NCI-H1417 treated with DMSO at 0.1 percent for 48 hours (cell line): ENCODE measurements at places on chromosomes 13 and 19.

GRCh38 chr13:74191410-74191809 lies 57.2 kb upstream of the KLF12 start:
- DNase-seq = no peak

- DNase-seq = no peak
Measured at GRCh38 chr19:1418496-1418775, 11.1 kb downstream of the DAZAP1 start.

DNA sequence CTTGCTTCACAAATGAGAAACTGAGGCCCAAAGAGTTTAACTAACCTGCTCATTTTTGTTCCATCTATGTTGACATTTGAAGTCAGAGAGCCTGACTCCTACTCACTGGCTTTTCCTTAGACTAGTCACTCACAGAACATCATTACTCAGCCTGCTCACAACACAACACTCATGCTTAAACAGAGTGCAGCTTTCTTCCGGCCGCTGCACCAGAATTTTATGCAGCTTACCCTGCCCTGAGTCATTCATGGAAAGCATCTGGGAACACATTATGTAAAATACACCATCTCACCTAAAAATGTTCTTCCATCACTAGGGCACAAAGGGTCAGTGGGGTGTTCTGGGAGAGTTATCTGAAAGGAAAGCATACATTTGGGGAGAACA lies 303.4 kb downstream of the SPRY2 start:
- no peak for DNase-seq

DNA sequence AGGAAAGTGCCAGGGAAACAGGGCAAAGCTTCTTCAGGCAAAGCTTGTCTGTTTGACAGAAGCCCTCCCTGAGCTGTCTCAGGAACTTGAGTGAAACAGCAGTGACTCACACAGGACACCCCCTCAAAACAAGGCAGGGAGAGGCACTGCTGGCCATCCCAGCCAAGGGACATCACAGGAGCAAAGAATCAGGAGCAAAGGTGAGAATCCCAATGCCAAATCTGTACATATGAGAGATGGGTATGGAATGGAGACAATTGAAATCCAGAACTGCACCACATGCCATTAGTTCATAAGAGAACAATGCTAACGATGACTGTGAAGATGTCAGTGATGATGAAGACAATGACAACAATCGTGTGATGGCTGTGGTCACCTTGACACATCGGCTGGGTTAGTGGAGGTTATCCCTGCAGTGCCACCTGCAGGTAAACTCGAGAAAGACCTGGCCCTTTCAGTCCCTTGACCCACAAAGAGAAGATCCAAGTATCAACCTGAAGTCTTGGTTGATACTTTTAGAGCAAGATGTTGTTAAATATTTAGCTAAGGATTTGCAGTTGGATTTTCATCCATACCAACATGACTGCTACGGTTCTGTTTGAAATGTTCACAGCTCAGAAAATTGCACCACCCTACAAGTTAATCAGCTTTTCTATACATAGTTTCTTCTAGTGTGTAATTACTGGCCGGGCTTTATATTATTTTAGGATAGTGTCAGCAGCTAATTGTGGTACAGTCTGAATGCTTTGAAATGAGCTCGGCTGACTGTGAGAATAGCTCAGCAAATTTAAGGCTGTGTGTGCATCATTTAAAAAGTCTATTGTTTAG lies 42.0 kb upstream of the IPO5 start:
- no peak for DNase-seq

DNA sequence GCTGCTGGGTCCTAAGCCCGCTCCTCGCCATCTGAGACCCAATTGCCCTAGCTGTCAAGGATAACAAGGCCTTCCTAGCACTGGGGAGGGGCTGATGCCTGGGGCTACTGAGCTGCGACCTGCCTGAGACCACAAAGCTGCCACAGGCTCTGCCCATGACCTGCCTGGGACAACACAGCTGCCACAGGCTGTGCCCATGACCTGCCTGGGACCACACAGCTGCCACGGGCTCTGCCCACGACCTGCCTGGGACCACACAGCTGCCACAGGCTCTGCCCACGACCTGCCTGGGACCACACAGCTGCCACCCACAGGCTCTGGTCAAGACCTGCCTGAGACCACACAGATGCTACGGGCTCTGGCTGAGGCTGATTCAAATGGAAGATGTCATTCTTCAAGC lies 54.8 kb downstream of the EPS15L1 start:
- DNase-seq = no peak

- no peak for DNase-seq
Measured at GRCh38 chr19:21482863-21483276, 22.5 kb upstream of the ZNF429 start.

DNA sequence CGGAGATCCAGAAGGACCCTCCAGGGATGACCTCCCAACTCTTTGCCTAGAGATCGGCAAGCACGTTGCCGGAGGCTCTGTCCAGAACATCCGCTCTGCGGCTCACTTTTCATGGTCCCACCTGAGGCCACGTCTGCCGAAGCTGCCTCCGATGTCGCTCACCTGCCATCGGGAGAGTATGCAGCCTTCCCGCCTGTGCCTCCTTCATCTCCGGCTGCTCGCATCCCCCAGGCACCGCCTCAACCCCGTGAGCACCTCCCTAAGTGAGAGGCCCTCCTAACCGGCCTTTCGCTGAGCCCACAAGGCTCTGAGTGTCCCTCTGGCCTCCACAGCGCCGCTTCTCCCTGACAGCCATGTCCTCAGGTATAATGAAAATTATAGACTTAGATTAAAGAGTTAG lies 275.1 kb downstream of the EFNB2 start:
- no peak for DNase-seq

GRCh38 chr13:69980799-69981198 lies 126.8 kb upstream of the ATXN8OS start:
- DNase-seq = no peak

DNA sequence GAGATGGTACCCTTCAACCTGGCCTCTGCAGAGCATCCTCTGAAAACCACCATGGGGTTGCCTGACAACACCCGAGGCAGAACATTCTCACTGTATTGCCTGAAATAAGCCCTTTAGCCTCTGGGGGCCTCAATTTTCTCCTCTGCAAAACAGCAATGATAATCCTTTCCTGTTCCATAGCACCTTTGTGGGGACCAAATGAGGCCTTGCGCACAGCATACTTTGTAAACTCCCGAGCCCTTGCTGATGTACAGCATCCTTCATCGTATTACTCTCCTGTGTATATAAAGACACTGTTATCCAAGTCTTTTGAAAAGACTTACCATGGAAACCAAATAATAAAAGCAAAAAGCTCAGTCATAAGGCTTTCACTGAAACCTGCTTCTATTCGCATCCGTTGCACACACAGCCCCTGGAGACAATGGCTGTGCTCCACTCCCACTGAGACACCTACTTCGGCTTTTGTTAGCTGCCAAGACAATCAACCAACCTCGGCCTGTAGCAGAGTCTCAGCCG lies 276.0 kb downstream of the FOXO1 start:
- DNase-seq = no peak

DNA sequence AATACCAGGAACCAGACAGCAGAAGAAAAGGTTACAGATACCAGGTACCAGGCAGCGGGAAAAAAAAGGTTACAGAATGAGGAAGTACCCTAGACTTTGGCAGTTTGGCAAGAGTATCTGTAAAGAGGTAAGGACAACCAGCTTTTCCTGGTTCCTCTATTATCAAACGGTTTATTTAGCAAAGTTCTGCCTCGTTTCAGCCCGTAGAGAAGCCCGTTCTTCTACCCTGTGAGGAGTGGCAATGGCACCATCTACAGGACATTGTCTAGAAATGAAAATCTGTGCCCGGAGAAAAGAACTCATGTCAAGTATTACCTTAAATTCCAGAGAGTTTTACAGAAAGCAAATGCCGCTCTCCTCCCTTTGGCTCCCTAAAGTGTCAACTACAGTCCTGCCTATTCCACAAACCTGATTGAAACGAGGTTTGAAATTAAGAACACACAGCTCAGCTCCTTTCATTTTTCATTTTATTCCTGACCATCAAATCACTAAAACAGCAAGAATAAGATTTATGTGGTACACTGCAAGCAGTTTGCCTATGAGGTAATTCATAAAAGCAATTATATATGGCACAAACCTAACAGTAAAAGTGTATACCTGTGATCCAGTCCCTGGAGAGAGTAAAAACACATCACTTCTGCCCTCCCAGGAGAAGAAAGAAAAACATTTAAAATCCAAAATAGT lies 226.3 kb downstream of the SLC7A1 start:
- no peak for DNase-seq

DNA sequence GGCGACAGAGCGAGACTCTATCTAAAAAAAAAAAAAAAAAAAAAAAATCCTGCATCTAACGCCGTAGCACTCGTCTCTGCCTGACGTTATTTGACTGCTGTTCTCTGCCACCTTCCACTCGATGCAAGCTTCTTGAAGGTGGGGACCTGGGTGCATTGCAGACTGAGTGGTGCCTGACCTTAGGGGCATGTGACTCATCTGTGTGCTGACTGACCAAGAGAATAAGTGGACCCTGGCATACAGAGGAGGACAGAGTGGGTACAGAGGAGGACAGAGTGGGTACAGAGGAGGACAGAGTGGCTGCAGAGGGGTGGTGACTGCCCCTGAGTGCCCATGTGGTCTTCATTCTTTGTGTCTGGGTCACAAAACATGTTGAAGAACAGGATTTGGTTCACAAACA lies 7.6 kb downstream of the WTIP start:
- no peak for DNase-seq

- DNase-seq = no peak
Measured at GRCh38 chr13:41312176-41312500, 1.1 kb downstream of the NAA16 start.

DNA sequence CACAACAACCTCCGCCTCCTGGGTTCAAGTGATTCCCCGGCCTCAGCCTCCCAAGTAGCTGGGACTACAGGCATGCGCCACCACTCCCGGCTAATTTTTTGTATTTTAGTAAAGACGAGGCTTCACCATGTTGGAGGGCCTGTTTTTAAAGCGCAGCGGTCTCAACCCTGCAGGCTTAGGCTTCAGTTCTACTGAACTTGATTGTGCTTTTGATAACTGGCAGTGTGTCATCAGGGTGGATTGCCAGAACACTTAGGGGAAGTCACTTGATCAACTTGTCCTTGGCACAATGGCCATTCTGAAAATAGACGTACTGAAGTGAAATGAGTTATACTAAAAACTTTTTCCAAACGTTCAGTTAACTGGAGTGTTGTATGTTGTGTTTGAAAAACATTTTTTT lies 472.2 kb downstream of the KLF5 start:
- DNase-seq = no peak

DNA sequence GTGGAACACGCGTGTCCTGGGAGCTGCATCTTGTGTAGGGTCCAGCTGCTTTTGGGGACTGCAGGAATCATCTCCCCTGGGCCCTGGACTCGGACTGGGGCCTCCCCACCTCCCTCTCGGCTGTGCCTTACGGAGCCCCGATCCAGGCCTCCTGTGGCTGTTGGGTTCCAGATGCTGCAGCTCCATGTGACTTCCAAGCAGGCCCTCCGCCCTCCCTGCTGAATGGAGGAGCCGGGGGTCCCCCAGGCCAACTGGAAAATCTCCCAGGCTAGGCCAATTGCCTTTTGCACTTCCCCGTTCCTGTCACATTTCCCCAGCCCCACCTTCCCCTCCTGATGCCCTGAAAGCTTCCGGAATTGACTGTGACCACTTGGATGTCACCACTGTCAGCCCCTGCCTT lies 6.2 kb upstream of the PGLS start:
- DNase-seq = no peak

DNA sequence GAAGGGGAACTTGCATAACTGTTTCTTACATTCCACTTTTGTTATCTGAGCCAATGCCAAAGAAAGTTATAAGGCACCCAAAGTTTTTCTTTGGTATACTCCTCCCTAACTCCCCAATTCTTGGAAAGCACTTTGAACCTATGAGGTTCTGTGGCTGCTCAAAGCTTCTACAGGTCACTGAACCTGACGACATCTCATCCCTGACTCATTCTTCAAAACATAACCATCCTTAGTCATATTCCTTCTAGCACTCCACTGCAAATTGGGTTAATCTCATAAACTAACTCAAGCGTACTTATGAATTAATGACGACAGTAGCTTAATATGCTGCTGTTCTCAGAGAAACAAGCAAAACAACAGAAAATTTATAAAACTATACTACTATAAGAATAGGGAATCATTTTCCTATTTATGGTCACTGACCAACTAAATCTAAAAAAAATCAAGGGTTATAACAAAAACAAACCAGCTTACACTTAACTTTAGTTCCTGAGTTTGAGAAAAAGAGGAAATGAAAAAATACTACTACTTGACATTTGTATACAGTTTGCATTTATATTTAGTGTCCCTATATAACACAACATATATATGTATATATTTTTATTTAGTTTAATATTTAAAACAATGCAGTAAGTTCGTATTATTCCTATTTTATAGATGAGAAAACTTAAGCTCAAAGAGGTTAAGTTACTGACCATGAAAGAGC lies 69.1 kb downstream of the CAB39L start:
- no peak for DNase-seq

GRCh38 chr13:26220575-26220974 lies 1.5 kb downstream of the RNF6 start:
- DNase-seq = no peak

GRCh38 chr13:47158593-47158992 lies 261.7 kb upstream of the HTR2A start:
- no peak for DNase-seq

- DNase-seq = no peak
Measured at GRCh38 chr13:39840201-39840600, 184.7 kb downstream of the COG6 start.

DNA sequence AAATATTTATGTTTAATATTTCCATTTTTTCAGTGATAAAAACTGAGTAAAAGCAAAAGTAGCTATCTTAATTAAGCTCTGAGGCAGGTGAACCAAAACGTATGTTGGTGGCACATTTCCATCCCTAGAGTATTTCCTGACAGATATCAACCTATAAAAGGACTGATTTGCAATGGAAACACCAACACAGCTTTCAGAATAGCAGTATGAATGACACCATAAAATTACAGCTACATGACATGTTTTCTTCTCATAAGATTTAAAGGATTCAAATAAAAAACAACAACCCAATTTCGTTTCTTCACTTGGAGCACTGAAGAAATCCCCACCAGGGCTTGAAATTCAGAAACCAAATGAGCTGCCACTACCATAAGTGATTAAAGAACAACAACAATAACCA lies 194.4 kb downstream of the RFC3 start:
- DNase-seq = no peak

DNA sequence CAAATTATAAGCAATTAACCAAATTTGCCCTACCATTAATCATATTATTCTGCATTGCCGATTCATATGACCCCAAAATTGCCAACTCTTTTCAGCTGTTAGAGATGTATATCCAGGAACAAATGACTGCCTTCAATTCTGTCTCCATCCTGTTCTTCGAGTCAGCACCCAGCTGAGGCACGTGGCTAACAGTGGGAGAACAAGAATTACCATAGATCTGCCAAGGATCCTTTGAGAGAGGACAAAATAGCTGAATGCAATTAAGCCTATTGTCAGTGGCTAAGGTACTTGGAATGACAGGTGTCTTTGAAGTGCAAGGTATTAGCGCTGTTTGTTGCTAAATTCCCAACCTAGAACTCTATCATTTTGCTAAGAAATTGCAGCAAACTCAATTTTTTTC lies 426.1 kb downstream of the TSHZ3 start:
- DNase-seq = no peak

- peak; percentile 45 for DNase-seq
Measured at GRCh38 chr19:14433554-14434501, 722 bp downstream of the PKN1 start.

GRCh38 chr19:48895226-48895625 lies 3.3 kb downstream of the TULP2 start:
- DNase-seq = no peak

GRCh38 chr13:112894423-112894672 lies 74.7 kb upstream of the MCF2L start:
- DNase-seq = no peak

- DNase-seq = no peak
Measured at GRCh38 chr13:76991432-76991795, 467 bp upstream of the CLN5 start.
